ENCODE measurements at places on chromosomes 2 and 18.

DNA sequence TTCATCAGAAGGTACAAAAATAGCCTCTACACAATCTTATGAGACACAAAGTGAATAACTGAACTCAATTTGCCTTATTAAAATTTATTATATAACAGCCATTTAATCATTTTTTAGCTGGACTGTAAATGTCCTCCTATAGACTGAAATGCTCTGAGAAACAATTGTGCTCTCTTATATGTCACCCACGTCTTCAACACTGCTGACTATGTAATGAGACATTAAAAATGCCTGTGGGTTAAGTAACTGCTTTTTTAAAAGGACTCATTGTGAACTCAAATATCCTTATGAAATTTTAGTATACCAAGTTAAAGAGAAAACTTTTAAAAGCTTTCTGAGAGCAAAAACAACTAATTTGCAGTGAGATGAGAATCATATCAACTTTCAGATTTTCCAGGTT lies 10.4 kb upstream of the GALNT1 start:
- DNase-seq: no peak

DNA sequence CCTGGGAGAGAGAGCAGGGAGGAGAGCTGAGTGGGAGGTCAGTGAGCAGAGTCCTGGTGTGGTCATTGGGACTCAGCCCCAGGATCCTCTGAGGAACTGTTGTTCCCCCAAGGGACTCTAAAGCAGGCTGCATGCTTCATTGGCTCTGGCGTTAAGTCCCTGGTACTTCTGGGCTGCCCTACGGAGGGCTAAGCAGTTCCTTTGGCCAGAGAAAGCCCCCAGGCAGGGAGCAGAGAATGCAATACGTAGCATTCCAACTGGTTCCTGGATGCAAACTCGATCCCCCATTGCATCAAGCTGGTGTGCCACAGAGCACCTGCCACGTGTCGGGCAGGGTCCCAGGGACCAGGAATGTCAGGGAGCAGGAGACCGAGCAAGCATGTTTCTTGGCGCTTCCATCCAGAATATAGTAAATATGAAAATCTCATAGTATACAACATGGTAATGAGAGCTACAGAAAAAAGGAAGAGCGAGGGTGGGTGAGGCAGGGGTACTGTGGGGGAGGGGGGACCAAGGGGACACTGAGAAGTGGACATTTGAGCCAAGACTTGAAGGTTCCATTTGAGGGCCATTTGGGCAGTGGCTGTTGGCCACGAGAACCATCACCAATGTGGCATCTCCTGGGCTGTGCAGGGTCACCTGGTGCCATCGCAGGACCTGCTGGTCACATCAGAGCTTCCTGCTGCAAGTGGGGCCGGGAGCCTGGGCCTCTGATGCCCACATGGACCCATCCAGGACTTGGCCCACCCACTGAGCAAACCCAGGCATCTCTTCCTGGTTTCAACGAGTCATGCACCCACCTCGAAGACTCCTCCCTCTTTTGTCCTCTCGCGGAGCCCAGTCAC lies 160.4 kb downstream of the ASB1 start:
- DNase-seq: no peak

GRCh38 chr2:31813016-31813415 lies 197.8 kb downstream of the MEMO1 start:
- no peak for DNase-seq

- no peak for DNase-seq
These were observed 891 bp upstream of the FTCDNL1 start for GRCh38 chr2:199851883-199852282.

GRCh38 chr2:111161971-111162370 lies 41.3 kb downstream of the BCL2L11 start:
- no peak for DNase-seq

- no peak for DNase-seq
These were observed 80.9 kb upstream of the BCL2L11 start for GRCh38 chr2:111039628-111040383.

DNA sequence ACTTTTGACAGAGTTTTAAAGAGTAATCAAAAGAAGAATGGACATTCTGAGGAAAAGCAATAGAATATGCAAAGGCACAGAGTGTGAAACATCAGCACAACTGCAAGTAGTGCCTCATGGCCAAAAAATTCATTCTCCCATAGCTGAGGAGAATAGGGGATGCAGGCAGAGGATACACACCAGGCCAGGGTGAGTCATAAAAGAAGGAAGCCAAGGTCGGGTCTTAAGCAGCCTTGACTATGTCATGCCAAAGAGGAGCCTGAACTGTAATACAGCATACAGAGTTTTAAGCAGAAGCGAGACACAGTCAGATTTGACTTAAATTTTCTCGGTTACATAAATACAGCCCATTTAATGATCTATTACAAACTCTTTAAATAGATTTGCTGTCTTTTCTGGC lies 165.0 kb downstream of the LNPK start:
- no peak for DNase-seq

DNA sequence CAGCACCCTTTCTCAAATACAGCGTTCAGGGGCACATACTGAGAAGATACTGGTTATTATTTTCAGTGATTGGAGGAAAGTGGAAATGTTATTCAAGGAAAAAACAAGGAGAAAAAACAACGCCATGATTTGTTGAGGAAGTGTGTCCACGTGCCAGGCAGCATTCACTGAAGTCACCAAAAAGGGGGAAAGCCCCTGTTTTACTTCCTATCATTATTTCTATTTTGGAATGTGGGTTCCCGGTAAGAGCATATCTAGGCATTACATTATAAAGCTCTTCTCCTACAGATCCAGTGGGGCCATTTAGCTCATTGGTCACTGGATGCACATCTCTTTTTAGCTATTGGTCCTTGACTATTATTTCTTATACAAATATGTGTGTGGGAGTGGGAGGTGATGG lies 518.7 kb downstream of the TXNL1 start:
- DNase-seq: no peak

DNA sequence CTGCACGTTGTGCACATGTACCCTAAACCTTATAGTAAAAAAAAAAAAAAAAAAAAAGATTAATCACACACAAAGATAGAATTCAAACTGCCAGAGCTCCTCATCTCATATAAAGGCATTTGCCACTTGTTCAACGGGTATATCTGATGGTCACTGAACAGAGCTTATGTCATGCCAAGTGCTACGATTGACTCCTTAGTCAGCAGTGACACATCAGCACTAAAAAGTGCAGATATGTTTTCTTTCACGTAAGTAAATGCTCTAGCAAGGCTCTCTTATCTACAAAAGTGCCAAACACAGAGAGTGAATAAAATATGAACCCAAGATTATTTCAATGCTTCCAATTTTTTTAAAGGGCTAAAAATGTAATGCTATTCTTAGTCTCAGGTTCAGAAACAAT lies 1.1 kb downstream of the LMAN1 start:
- no peak for DNase-seq

GRCh38 chr2:162301151-162301804 lies 17.2 kb downstream of the IFIH1 start:
- peak; percentile 25 for DNase-seq

GRCh38 chr2:189312643-189313042 lies 128.6 kb upstream of the WDR75 start:
- no peak for DNase-seq

GRCh38 chr2:19859565-19859964 lies 42.2 kb downstream of the TTC32 start:
- DNase-seq: no peak

GRCh38 chr2:240628808-240629618 lies 3.7 kb downstream of the GPR35 start:
- DNase-seq: no peak

DNA sequence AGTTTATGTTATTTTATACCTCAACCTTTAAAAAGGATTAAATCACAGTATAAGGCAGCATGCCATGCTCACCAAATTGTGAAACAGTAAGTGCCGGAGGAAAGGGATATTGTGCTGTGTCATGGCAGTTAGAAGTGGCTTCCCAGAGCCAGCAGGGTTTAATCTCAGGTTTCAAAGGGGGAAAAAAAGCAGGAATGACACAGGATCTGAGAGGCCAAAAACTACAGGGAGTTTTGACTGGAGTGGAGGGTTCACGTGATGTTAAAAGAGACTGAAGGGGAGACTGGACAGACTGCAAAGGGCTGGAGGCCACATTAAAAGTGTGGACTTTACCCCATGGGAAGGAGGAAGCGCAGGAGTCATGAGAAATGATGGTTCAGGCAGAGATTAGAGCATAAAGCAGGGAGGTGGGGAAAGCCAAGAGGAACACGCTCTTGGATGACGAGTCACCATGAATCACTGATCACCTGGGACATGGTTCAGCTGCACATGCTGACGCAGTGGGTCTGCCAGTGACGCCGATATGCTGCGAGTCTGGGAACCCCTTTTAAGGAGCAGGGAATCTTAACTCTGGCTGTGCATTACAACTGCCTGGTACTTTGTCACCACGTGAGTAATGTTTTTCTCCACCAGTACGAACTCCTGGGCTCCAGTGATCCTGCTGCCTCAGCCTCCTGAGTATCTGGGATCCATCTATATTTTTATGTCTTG lies 6.1 kb downstream of the CHMP1B start:
- DNase-seq: no peak

DNA sequence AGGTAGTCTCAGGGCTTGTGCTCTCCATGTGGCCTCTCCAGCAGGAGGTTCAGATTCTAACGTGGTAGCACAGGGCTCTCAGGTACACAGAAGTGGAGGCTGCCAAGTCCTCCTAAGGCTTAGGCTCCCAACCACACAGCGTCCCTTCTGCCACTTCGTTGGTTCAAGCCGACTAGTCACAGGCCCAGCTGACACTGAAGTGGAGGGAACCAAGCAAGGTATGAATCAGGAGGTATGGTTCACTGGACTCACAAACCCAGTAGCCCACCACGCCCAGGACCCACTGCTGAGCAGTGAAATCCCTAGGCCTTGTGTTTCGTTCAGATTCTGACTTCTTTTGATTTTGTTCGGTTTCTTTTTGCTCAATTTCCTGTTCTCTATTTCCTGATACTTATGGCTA lies 46.0 kb upstream of the SEC11C start:
- no peak for DNase-seq

GRCh38 chr18:8778386-8778785 lies 73.0 kb downstream of the MTCL1 start:
- no peak for DNase-seq

- no peak for DNase-seq
These were observed 165.4 kb downstream of the TCF4 start for GRCh38 chr18:55422456-55423180.

- DNase-seq: no peak
These were observed 51.4 kb upstream of the SPAG16 start for GRCh38 chr2:213232649-213233437.

- no peak for DNase-seq
These were observed 21.9 kb downstream of the FAM124B start for GRCh38 chr2:224379986-224380385.
